Karpas-422 (cell line): ENCODE measurements at places on chromosomes 7 and 10. TPM values are rescaled to one million over a fixed set of nuclear protein-coding genes. Genes with fewer than 3 reads are reported as not detected.

DNA sequence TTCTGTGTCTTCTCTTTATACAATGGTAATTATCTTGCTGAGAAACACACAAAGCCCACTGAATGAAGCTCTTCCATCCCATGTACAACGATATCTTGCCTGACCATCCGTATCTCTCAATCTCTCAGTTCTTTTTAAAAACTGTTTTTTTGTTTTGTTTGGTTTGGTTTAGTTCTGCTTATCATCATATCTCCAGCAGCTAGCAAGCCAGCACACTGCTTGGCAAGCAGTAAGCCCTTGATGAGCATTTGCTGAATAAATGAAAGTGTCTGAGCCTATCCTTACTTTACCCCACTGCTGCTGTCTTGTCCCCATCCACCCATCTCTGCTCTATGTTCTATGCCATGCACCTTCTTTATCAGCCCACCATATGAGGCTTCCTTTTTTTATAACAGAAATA is 34.2 kb downstream of the ITGB1 start:
- no peaks in the 10 kb centered on the region for H3K27me3 ChIP-seq
- DNase-seq: no peak
- no peak overlapping the region for H3K27ac ChIP-seq
- no peaks in the 10 kb centered on the region for H3K4me1 ChIP-seq
- peaks cover 97% of the 10 kb centered on the region for H3K36me3 ChIP-seq

The CAMK2B gene
- not detected in 2 replicates for total RNA-seq

- no peak overlapping the region for H3K4me3 ChIP-seq
- no peaks in the 10 kb centered on the region for H3K4me1 ChIP-seq
- no peaks in the 10 kb centered on the region for H3K27me3 ChIP-seq
- H3K36me3 ChIP-seq: no peaks in the 10 kb centered on the region
- no peak for DNase-seq
Measured at GRCh38 chr10:60524541-60524940, 134.9 kb upstream of the ANK3 start.

DNA sequence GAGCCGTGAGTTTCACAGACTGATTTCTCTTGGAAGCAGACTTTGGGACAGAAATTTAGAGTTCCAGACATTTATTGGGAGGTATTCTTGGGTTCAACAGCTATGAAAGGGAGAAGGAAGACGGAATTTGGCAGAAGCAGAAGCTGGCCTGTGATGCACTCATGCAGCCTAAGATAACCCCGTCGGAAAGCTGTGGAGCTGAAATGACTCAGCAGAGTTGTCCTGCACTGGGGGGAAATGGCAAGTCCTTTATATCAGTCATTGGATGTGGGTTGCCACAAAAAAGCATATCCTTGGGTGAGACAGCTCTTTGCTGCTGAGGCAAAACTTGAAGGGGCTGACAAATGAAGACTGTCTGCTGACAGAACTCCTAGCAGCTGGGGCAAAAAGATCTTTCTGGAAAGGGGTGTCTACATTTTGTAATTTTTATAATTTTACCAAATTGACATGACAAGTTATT is 11.5 kb upstream of the MICU1 start:
- no peak overlapping the region for H3K27ac ChIP-seq
- no peak overlapping the region for H3K4me3 ChIP-seq
- DNase-seq: peak; percentile 47
- no peaks in the 10 kb centered on the region; the same call in 1 of the 2 replicates for H3K4me1 ChIP-seq

DNA sequence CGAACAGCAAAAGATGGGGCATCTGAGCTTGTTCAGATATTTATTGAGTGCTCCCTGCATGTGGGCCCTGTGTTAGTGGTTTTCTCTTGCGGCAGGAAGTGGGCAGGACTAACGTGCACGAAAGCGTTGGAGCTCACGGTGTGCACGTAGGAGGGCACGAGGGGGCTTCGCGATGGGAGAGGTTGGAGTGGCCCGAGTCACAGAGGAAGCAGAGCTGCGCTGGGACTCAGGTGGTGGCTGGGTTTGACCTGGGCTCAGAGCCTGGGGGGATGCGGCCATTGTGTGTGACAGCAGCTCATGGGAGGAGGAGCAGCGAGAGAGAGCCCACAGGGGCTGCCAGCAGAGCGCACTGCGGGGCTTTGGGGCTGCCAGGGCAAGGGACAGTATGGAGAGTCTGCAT is 7.7 kb downstream of the ZSCAN25 start:
- H3K4me3 ChIP-seq: no peak overlapping the region
- H3K36me3 ChIP-seq: peaks cover 15% of the 10 kb centered on the region; the same call in 1 of the 2 replicates
- H3K27ac ChIP-seq: no peak overlapping the region
- no peaks in the 10 kb centered on the region for H3K4me1 ChIP-seq
- no peaks in the 10 kb centered on the region for H3K27me3 ChIP-seq

- DNase-seq: no peak
- no peak overlapping the region for H3K4me3 ChIP-seq
- no peaks in the 10 kb centered on the region for H3K4me1 ChIP-seq
- H3K27me3 ChIP-seq: no peaks in the 10 kb centered on the region
Measured at GRCh38 chr10:80253266-80253962, 36.0 kb downstream of the MAT1A start.

The DGKI gene
- not detected in 2 replicates for total RNA-seq

The CXCL12 gene
- not detected in 2 replicates for total RNA-seq

DNA sequence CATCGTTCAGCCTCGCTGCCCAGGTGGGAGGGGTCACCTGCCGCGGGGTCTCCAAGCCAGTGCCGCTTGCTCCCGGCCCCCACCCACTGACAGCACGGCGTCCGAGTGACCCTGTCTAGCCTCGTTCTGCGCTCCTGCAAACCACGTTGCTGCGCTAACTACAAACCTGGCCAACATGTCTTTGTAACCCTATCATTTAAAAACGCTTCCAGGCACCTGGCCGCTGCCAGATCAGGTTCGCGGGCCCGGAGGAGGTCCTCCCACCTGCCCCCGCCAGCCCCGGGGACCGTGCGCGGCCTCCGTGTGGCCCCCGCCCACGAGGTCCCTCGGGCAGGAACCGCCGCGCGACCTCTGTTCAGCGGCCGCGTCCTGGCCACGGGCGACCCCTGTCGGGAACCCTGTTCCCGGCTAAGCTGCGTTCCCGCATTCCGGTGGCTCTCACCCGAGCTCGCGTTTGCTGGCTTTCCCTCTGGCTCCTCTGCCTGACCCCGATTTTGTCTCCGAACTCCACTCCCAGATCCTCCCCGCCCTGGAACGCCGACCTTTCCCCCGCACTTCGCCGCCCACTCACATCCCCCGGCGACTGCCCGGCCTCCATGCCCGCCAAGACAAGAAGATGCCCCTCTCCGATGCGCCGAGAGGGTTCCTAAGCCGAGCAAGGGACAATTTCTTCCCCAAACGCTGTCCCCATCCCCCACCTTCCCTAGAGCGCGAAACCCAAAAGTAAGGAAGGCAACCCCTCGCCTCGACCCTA is 2.4 kb downstream of the SFMBT2 start:
- no peaks in the 10 kb centered on the region for H3K27me3 ChIP-seq
- peak overlapping the region; percentile 91 for H3K27ac ChIP-seq
- H3K36me3 ChIP-seq: peaks cover 20% of the 10 kb centered on the region; the same call in 1 of the 2 replicates
- H3K4me3 ChIP-seq: peak overlapping the region; percentile 81
- peaks cover 37% of the 10 kb centered on the region for H3K4me1 ChIP-seq

DNA sequence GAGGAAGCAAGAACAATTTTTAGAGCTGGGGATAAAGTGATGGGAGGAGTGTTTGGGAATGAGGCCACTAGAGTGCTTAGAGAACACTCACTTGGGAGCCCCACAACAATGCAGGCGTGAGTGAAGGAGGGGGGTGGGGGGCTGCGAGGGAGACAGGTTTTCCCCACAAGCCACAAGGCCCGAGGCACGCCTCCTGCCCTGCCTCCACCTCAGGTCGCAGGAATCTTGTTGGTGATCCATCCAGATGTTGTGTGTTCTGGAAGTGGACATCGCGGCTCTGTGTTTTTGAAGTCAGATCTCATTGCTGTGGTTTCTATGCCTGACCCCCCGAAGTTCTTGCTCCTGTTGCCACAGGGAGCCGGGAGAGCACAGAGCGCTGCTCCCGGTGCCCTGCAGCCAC is 178.0 kb upstream of the BMPER start:
- H3K4me1 ChIP-seq: no peaks in the 10 kb centered on the region
- DNase-seq: peak; percentile 11
- no peaks in the 10 kb centered on the region for H3K27me3 ChIP-seq
- H3K36me3 ChIP-seq: no peaks in the 10 kb centered on the region

The DIP2C gene
- 0.11 TPM in 1 of 2 replicates, not detected in the other for total RNA-seq

GRCh38 chr7:47255007-47255406 is 326.9 kb downstream of the TNS3 start:
- H3K4me1 ChIP-seq: no peaks in the 10 kb centered on the region
- 0 out of 2 replicates have a peak, but pooled peaks cover under 1% of the 10 kb centered on the region for H3K36me3 ChIP-seq
- no peak for DNase-seq
- no peak overlapping the region for H3K27ac ChIP-seq

The DENND11 gene
- 16.2 and 17.9 TPM in 2 replicates for total RNA-seq

DNA sequence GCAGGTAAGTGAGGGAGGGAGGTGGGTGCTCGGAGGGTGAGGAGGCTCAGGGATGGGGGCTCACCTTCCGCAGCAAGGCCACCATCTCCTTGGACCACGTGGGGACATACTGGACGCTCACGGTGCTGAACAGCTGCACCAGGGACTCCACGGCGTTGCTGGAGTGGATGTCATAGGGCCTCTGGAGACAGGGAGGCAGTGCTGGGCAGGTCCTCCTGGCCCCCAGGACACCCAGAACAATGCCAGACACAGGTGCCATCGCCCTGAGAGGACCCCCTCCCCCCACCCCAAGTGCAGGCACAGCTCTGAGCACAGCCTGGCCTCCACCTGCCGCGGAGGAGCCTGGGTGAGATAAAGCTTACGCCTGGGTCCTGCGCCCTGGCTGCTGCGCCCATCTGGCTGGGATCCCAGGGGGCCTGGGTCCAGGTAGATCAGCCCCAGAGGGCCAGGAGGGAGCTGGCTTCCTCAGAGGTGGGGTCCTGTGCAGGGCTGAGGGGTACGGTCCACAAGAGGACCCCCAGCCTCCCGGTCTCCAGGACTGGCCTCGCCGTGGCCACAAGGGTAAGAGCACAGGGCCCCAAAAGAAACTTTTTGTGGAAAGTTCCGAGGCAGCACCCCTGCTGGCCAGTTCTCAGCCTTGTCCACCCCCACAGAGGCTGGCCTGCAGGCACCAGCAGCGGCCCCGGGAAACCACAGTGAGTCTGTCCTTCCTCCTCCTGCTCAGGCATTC is 37.8 kb downstream of the DPYSL4 start:
- no peak overlapping the region for H3K27ac ChIP-seq
- no peak for DNase-seq
- no peak overlapping the region for H3K4me3 ChIP-seq
- H3K27me3 ChIP-seq: no peaks in the 10 kb centered on the region
- no peaks in the 10 kb centered on the region for H3K36me3 ChIP-seq
- H3K4me1 ChIP-seq: no peaks in the 10 kb centered on the region

DNA sequence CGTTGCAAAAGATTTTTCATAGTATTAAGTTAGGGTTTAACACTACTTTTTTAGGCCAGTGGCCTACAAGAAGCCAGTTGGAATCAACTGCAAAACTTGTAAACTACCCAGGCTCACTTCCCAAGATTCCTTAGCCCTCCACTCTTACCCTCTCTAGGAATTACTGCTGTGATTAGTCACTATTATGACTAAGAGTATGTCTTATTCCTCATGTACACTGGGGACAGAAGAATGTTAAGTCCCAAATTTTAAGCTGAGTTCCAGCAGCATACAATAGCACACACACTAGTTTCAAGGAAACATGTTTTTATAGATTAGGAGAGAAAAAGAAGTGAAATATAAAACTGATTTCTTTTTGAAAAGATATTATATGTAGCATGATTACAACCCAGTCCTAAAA is 42.8 kb downstream of the FBXL13 start:
- no peaks in the 10 kb centered on the region for H3K4me1 ChIP-seq
- DNase-seq: no peak
- H3K27ac ChIP-seq: no peak overlapping the region
- H3K27me3 ChIP-seq: no peaks in the 10 kb centered on the region

- H3K4me3 ChIP-seq: no peak overlapping the region
- DNase-seq: no peak
- H3K36me3 ChIP-seq: no peaks in the 10 kb centered on the region
- no peak overlapping the region for H3K27ac ChIP-seq
- H3K4me1 ChIP-seq: no peaks in the 10 kb centered on the region
Measured at GRCh38 chr7:147013825-147014224, 897.2 kb downstream of the CNTNAP2 start.

- no peak overlapping the region for H3K27ac ChIP-seq
- H3K4me3 ChIP-seq: no peak overlapping the region
- H3K4me1 ChIP-seq: no peaks in the 10 kb centered on the region
- no peaks in the 10 kb centered on the region for H3K36me3 ChIP-seq
- DNase-seq: no peak
- no peaks in the 10 kb centered on the region for H3K27me3 ChIP-seq
Measured at GRCh38 chr7:148487912-148488311, 102.7 kb upstream of the C7orf33 start.

The ZWINT gene
- 24.9 and 40.8 TPM in 2 replicates for total RNA-seq

The PURB gene
- total RNA-seq: 7.3 and 11.8 TPM in 2 replicates
